ENCODE measurements at places on chromosomes 7 and 10.

DNA sequence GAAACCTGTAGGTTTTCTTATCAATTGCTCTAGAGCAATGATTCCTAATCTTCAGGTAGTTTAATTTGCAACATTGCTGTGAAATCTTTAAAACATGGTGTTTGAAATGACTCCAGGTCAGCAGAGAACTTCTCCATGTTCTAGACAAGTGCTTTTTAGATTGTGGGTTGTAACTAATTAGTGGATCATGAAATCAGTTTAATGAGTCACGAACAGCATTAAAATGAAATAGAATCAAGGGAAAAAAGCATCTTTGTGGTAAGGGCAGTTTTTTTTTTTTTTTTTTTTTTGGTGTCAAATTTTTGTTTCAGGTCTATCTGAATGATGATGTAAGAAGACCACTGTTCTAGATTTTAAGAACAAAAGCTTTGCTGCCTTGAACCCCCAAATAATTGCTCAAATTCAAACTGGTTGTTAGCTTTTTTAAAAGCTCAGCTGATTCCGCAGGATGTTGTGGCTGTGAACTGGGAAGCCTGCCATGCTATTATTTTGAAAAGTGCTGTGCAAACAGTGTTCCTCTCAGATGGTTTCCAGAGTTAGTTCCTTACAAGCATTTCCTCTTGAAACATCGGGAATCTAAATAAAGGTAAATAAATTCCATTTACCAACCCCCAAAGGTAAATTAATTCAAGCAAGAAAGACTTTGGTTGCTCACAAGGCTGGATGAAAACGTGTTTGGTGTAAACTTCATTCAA, 13.1 kb upstream of the PDK4 start:
- DNase-seq, result peak; percentile 29

- DNase-seq, result no peak
Observed at GRCh38 chr10:29798921-29799690, 164.3 kb upstream of the SVIL start.

GRCh38 chr10:118007773-118008172, 39.0 kb downstream of the RAB11FIP2 start:
- peak; percentile 12 for DNase-seq

DNA sequence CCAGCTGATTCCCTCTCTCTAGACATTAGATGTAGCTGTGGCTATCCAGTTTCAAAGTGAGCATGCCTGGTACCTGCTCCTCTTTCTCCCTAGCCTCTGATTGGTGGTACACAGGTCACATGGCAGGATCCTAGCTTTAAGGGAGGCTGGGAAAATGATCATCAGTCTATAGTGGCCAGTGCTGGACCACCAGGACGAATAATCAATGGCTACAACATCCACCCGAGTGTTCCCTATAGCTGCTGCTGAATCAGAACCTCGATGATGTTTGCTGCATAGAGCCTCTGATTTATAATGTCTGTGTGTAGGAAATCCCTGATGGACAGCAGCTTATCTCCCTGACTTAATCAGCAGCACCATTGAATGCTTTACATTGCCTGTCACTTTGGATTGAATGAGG, 28.9 kb upstream of the LMTK2 start:
- DNase-seq, result no peak

DNA sequence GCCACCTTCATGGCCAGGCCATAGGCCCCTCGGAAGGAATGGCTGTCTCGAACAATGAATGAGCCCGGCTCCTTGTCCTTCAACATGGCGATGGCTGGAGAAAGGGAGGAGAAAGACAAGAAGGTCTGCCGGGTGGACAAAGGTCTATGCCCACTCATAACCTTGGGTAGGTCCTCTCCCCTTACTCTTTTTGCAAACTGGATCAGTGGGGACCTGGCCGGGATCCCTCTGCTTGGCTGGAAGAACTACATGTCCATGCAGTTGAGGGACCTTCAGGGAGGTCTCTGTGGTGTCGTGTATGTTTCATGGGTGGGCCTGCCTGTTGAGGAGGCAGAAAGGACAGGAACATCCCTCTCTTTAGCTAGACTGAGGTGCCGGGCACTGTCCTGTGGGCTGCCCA, 284.8 kb downstream of the TNS3 start:
- no peak for DNase-seq
